Occipital lobe (tissue), 3 donors: ENCODE measurements at places on chromosomes 3 and 15.

DNA sequence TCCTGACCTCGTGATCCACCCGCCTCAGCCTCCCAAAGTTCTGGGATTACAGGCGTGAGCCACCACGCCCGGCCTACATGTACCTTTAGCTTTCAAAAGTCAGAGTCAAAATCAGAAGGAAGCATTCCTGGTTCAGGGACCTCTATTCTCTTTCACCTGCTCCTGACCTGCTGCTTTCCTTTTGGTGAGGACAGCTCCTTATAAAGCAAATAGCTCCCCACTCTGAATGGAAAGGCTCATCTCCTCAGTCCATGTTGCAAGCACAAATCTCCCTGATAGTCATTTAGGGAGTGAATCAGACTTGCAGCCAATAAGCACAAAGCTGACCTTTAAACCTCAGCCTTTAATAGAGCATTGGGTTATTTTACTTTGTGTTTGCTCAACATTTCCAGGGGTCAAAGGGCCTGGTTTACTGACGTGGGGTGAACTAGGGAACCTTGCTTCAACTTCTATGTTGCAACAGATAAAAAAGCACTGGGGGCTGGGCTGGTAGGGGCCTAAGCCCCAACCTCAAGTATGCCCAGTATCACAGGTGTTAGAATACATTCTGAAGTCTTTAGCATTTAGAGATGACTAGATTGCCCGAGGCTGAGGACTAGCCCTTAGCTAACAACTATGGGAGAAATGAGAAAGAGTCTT lies 43.1 kb downstream of the THRB start:
- DNase-seq, result no peak

- no peak for DNase-seq
These were observed 210.7 kb upstream of the UBE2E1 start for GRCh38 chr3:23594894-23595670.

GRCh38 chr3:108488631-108489030 lies 21.8 kb downstream of the MYH15 start:
- no peak for DNase-seq

DNA sequence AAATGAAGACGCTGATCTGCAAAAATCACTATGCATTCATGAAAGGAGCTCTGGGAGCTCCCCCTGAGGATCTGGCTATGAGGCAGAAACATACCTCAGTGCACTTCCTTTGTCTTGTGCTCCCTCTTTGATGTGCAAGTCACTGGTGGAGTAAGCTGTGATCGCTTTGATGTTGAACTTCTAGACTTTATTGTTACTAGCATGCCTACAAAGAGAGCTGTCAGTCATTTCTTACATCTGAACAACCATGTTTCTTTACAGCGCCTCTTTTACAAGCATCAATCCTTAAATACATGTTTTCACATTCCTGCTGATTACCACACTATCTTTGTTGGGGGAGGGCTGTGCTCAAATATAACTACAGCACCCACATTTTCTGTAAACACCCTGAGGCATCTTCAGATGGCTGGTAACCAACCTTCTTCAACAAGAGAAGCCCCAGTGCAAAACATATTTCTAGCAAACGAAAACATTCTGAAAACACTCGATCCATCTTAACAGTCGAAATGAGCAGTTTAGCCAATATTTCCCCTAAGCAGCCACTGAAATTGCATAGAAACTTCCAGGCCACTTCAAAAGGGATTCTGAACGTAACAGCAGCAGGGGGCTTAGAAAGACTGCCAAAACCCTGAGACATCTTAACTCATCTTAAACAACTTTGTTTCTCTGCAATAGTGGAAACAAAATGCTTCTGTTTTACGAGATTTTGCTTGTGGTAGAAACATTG lies 101.9 kb upstream of the ICE2 start:
- no peak for DNase-seq
